Activated naive CD8-positive, alpha-beta T cell treated with anti-CD3 and anti-CD28 coated beads, Interleukin-2, amount 10 ng/mL, durations not matched to agents 7 days and 5 days (primary cell): ENCODE measurements at places on chromosomes 2 and 18. TPM values are rescaled to one million over a fixed set of nuclear protein-coding genes. Genes with fewer than 3 reads are reported as not detected.

Gene MATN3
- total RNA-seq, result not detected

Gene SLC9A2
- total RNA-seq, result not detected

Gene KATNAL2
- total RNA-seq, result 0.43 TPM

GRCh38 chr2:223036790-223037444 lies 15.1 kb upstream of the KCNE4 start:
- H3K27ac ChIP-seq, result no peak overlapping the region
- peaks cover 2% of the 10 kb centered on the region for H3K27me3 ChIP-seq
- no peaks in the 10 kb centered on the region for H3K4me1 ChIP-seq
- H3K36me3 ChIP-seq, result no peaks in the 10 kb centered on the region

GRCh38 chr2:118223992-118224894 lies 136.0 kb downstream of the INSIG2 start:
- peaks cover 83% of the 10 kb centered on the region for H3K27me3 ChIP-seq
- peaks cover 13% of the 10 kb centered on the region for H3K4me1 ChIP-seq
- peak overlapping the region; percentile 84 for H3K4me3 ChIP-seq

GRCh38 chr2:73268830-73269685 lies 15.2 kb downstream of the FBXO41 start:
- no peak overlapping the region for H3K27ac ChIP-seq
- peaks cover 20% of the 10 kb centered on the region for H3K4me1 ChIP-seq
- peak overlapping the region; percentile 54 for H3K4me3 ChIP-seq
- DNase-seq, result peak; percentile 84
- H3K27me3 ChIP-seq, result no peaks in the 10 kb centered on the region

GRCh38 chr2:108640731-108641130 lies 78.6 kb upstream of the RANBP2 start:
- no peak for DNase-seq
- peaks cover 9% of the 10 kb centered on the region for H3K36me3 ChIP-seq
- H3K27me3 ChIP-seq, result no peaks in the 10 kb centered on the region
- H3K4me1 ChIP-seq, result peaks cover 7% of the 10 kb centered on the region
- H3K27ac ChIP-seq, result no peak overlapping the region

- DNase-seq, result no peak
- no peak overlapping the region for H3K27ac ChIP-seq
- peaks cover 13% of the 10 kb centered on the region for H3K36me3 ChIP-seq
- no peaks in the 10 kb centered on the region for H3K4me1 ChIP-seq
- H3K4me3 ChIP-seq, result no peak overlapping the region
Observed at GRCh38 chr2:8203364-8203763, 478.5 kb upstream of the ID2 start.

DNA sequence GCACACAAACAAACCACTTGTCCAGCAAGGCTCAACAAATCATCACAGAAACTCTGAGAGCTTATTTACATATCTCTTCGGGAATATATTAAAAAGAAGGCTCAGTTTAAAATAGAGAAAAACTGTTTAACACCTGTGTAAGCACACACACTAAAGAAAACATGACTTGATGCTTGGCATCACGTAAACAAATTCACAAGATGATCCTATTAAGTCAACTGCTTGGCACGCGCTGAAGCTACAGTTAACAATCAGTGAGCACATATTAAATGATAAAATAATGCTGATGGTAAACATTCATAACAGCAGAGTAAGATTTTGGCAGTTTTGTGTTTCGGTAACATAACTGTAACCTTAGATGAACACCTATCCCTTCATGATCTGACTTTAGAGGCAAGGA lies 4.3 kb upstream of the HES6 start:
- H3K4me3 ChIP-seq, result no peak overlapping the region
- H3K27me3 ChIP-seq, result peaks cover 9% of the 10 kb centered on the region
- DNase-seq, result no peak
- peaks cover 2% of the 10 kb centered on the region for H3K4me1 ChIP-seq
- peaks cover 5% of the 10 kb centered on the region for H3K36me3 ChIP-seq
- H3K27ac ChIP-seq, result no peak overlapping the region

DNA sequence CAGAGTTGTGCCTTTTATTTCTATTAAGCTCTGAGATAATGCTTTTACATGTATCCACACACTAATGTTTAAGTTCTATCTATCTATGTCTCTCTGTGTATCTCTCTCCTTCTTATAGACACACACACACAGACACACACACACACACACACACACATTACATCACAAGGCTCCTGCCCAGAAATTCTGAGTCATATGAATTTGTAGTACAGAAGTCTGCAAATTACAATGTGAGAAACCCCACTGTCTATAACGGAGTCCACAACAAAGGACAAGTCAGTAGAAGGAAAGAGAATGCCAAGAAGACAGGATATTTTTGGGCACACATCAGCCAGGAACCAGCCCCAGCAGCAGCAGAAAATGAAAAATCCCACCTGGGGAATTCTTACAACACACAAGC lies 142.4 kb downstream of the EN1 start:
- no peak overlapping the region for H3K27ac ChIP-seq
- no peak overlapping the region for H3K4me3 ChIP-seq
- H3K27me3 ChIP-seq, result peaks cover 2% of the 10 kb centered on the region

- DNase-seq, result no peak
- no peak overlapping the region for H3K4me3 ChIP-seq
- H3K27me3 ChIP-seq, result no peaks in the 10 kb centered on the region
- no peak overlapping the region for H3K27ac ChIP-seq
- H3K36me3 ChIP-seq, result peaks cover 19% of the 10 kb centered on the region
Observed at GRCh38 chr2:219171231-219171651, 1.4 kb upstream of the SLC23A3 start.

DNA sequence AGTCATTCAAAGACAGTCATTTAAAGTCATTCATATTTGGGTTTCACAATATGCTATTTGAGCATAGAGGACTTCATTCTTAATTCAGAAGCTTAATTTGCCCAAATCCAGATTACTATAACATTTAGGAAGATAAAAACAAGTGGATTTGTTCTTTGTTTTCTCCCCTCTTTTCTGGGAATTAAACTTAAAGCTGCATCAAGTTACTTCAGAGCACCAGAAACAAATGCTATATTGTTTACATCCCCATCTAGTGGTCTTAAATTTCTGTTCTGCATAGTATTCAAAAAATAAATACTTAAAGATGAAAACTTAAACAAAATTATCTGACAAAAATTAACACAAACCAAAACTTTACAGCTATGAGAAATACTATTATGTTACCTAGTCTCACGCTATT lies 34.7 kb upstream of the MARCHF7 start:
- no peaks in the 10 kb centered on the region for H3K4me1 ChIP-seq
- no peaks in the 10 kb centered on the region for H3K27me3 ChIP-seq
- DNase-seq, result no peak
- no peak overlapping the region for H3K27ac ChIP-seq
- H3K4me3 ChIP-seq, result no peak overlapping the region
- H3K36me3 ChIP-seq, result no peaks in the 10 kb centered on the region

DNA sequence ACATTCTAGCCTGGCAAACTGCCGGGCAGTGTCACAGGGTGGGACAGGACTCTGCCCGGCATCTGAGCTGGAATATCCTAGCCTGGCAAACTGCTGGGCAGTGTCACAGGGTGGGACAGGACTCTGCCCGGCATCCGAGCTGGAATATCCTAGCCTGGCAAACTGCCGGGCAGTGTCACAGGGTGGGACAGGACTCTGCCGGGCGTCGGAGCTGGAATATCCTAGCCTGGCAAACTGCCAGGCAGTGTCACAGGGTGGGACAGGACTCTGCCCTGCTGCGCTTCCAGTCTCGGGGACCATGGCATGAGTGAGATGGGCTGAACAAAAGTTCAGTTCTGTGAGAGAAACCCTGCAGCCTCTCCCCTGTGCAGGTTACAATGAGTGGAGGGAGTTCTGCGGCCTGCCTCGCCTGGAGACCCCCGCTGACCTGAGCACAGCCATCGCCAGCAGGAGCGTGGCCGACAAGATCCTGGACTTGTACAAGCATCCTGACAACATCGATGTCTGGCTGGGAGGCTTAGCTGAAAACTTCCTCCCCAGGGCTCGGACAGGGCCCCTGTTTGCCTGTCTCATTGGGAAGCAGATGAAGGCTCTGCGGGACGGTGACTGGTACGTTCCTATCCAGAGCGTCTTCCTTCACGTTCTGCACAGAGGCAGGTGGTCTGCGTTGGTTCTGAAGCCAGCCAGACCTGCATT lies 80.3 kb downstream of the TPO start:
- no peak overlapping the region for H3K4me3 ChIP-seq
- DNase-seq, result no peak
- no peaks in the 10 kb centered on the region for H3K27me3 ChIP-seq

DNA sequence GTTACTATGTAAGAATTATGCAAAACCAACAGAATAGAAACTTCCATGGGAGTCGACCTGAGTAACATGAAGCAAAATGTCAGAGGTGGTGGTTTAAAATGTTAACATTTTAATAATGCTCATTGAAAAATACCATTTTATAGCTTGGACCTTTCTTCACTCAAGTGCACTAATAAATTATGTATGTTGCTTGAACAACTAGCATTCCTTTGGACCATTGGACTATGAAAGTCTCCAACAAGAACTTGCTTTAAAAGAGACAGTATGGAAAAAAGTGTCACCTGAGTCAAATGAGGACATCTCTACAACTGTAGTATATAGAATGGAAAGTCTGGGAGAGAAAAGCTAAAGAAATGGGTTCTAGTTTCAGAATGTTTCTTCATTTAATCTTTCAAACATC lies 51.9 kb downstream of the GLS start:
- no peak overlapping the region for H3K27ac ChIP-seq
- no peak overlapping the region for H3K4me3 ChIP-seq
- no peaks in the 10 kb centered on the region for H3K27me3 ChIP-seq

GRCh38 chr2:173785813-173786212 lies 179.4 kb downstream of the SP3 start:
- no peaks in the 10 kb centered on the region for H3K4me1 ChIP-seq
- no peak overlapping the region for H3K27ac ChIP-seq
- no peak for DNase-seq
- H3K27me3 ChIP-seq, result peaks cover 28% of the 10 kb centered on the region
- no peak overlapping the region for H3K4me3 ChIP-seq
